Smooth muscle cell of the umbilical artery (primary cell): ENCODE measurements at places on chromosomes 6 and 20. TPM values are rescaled to one million over a fixed set of nuclear protein-coding genes. Genes with fewer than 3 reads are reported as not detected.

The CYP21A2 gene
- total RNA-seq, result 0.14 TPM in 1 of 2 replicates, not detected in the other

The PHACTR3 gene
- total RNA-seq, result not detected in 2 replicates

The FAM217A gene
- not detected in 2 replicates for total RNA-seq

The IL17F gene
- total RNA-seq, result not detected in 2 replicates

The TEAD3 gene
- 8.9 and 14.1 TPM in 2 replicates for total RNA-seq

The ENPP1 gene
- 15.7 and 42.2 TPM in 2 replicates for total RNA-seq

The PHF10 gene
- 27.9 and 28.6 TPM in 2 replicates for total RNA-seq

The RAET1G gene
- 0.55 and 1.8 TPM in 2 replicates for total RNA-seq

The LPA gene
- total RNA-seq, result not detected in 2 replicates

The ADGRB3 gene
- total RNA-seq, result 0.18 TPM in 1 of 2 replicates, not detected in the other

The FILIP1 gene
- 0.37 and 1.2 TPM in 2 replicates for total RNA-seq

The OVOL2 gene
- total RNA-seq, result not detected in 2 replicates

The TGM2 gene
- 1,934 and 2,042 TPM in 2 replicates for total RNA-seq
